Activated CD4-positive, alpha-beta T cell treated with anti-CD3 and anti-CD28 coated beads, Interleukin-2, amount 10 ng/mL, durations not matched to agents 7 days and 5 days (primary cell): ENCODE measurements at places on chromosomes 5 and 9. TPM values are rescaled to one million over a fixed set of nuclear protein-coding genes. Genes with fewer than 3 reads are reported as not detected.

Gene NR2F1
- total RNA-seq, result not detected

Gene GABRP
- not detected for total RNA-seq

Gene PIP5KL1
- 2.5 TPM for total RNA-seq

DNA sequence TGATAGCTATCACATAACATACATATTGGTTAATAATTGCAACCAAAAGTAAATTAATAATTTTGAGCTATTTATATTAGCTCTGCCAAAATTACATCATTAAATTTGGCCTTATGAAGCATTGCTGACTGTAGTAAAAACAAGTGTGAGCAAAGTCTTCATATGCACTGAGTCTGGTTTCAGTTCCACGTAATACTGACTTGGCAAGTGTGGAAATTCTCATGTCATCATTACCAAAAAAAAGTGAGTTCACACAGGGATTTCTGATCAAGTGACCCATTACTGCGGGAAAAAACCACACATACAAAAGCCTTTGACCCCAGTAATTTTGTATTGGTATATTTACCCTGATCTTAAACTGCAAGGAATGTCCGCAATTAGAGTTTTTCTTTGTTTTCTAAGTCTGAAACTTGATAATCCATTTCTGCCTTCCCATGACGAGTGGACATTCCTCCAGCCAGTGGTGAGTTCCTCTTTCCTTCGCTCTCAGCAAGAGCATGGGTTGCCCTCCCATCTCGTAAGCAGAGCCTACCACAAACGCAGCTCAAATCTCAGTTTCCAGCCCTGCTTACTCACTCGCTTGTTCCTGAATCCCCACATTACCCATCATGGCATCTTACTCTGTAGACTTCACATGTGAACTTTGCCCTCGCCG, 220.2 kb upstream of the DMRT1 start:
- DNase-seq, result no peak

DNA sequence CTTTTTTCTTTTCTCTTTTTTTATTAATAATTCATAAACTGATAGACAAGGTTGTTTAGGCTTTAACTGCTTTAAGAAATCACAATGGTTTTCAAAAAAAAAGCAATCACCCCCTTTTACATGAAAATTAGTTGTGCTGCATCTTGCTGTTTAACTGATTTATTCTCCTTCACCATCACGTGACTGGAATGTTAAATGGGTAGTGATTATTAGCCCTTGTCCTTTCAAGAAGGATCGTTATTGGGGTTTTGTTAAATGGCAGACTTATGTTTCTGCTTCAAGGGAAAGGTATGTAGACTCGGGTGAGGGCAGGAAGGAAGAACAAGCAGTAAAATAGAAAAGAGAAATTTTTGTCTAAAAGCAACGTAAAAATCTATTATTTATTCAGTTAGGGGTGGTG, 175.6 kb upstream of the TLE4 start:
- DNase-seq, result no peak

- no peak for DNase-seq
These were observed 217.2 kb downstream of the MLLT3 start for GRCh38 chr9:20405078-20405477.

- DNase-seq, result no peak
These were observed 39.6 kb downstream of the SH3PXD2B start for GRCh38 chr5:172414531-172415361.

GRCh38 chr5:135147294-135148090, 113.5 kb upstream of the PITX1 start:
- DNase-seq, result no peak
